AG20443 (cell line): ENCODE measurements at places on chromosomes 6 and 20.

DNA sequence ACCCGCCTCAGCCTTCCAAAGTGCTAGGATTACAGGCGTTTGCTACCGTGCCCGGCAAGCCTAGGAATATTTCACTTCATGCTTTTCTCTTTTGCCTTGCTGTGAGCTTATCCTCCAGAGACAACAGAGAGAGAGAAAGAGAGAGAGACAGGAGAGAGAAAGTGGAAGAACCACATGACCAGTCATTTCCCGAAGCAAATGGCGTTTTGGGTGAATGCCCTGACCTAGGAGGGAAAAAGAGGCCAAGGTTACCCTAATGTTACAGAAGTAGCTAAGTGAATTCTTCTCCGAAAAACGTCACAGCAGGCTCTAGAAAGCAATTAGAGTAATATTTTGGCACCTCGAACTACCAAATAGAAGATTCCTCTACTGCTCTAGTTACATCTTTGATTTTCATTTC, 9.1 kb downstream of the SGK1 start:
- no peak for DNase-seq

GRCh38 chr6:111866857-111867256, 6.4 kb downstream of the FYN start:
- peak; percentile 33 for DNase-seq

DNA sequence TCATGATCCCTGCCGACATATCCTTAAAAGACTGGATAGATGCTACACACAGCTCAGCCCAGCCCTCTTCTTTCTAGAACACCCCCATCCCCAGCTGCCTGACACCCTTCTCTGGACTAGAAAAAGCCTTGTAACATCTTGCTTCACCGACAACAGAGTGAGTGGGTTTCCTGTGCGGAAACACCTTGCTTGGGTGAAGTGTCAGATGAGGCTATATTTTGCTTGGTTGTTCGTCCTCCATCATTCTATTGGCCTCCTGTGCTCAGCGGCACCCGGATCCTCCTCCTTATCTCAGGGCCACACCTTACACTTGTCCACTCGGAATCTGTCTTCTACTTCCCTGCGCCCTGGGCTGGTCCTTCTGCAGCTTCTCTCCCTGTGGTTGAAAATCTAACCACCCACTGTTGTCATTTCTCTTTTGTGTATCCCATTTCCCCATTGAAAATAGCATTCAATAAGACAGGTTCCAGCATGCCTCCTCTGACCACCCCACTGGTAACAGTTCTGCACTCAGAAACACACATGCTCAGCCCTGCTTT, 101.3 kb upstream of the MLN start:
- DNase-seq: no peak

- no peak for DNase-seq
Measured at GRCh38 chr20:58328836-58329235, 19.3 kb downstream of the RAB22A start.

DNA sequence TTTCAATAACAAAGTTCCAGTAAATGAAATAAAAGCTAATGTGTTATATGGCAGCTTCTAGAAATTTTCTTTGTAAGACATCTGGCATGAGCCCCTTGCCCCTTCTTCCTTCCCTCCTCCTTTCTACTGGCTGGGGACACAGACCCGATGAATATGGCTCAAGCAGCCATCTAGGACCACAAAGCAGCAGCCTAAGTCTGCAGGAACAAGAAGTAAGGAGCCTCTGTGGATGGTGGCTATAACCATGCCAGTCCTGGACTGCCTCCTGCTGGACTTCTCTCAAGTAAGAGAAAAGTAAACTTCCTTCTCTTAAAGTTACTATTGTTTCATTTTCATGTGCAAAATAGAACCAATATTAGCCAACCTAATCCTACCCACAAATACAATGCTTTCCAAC, 114.9 kb upstream of the DST start:
- no peak for DNase-seq

GRCh38 chr6:107579456-107580056, 89.6 kb downstream of the SOBP start:
- DNase-seq: no peak

- DNase-seq: no peak
Measured at GRCh38 chr20:63782051-63782471, 42.5 kb downstream of the SLC2A4RG start.

GRCh38 chr6:98532004-98532403, 302.4 kb upstream of the POU3F2 start:
- DNase-seq: no peak
